M059J (cell line): ENCODE measurements at places on chromosomes 1 and 21. TPM values are rescaled to one million over a fixed set of nuclear protein-coding genes. Genes with fewer than 3 reads are reported as not detected.

Gene HES2
- total RNA-seq, result 0.47 and 1.0 TPM in 2 replicates

Gene GCSAML
- total RNA-seq, result 0.42 and 0.84 TPM in 2 replicates

- DNase-seq, result no peak
Observed at GRCh38 chr1:31595836-31596736, 19.8 kb downstream of the TINAGL1 start.

GRCh38 chr1:116157096-116157495 is 45.9 kb downstream of the MAB21L3 start:
- DNase-seq, result no peak

- DNase-seq, result no peak
Observed at GRCh38 chr1:96730574-96731298, 9.2 kb downstream of the PTBP2 start.

Gene SH2D1B
- total RNA-seq, result 0.05 and 0.71 TPM in 2 replicates

- DNase-seq, result no peak
Observed at GRCh38 chr21:43892984-43893535, 28.0 kb downstream of the AGPAT3 start.

DNA sequence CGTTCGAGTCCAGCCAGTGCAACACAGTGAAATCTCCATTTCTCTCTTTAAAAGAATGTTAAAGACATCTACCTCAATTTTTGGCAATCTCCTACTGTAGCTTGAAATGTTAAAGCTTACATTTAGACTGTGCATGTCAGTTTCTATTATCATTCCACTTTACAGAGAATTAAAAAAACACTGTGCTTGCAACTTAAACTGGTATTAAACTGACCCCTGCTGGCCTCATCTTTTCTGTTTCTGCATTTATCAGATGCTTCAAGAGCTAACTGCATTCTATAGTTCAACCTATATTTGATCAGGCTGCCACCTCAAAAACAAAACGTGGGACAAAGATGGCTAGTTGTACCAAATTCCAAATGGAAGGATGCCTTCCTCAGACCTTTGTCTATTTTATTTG is 226.5 kb downstream of the SMYD3 start:
- DNase-seq, result peak; percentile 34

- DNase-seq, result no peak
Observed at GRCh38 chr1:175477248-175477647, 266.1 kb downstream of the TNR start.

Gene CSF1
- total RNA-seq, result 92.8 and 118 TPM in 2 replicates

GRCh38 chr1:32150847-32151246 is 28.6 kb upstream of the TXLNA start:
- peak; percentile 53 for DNase-seq

- peak; percentile 30 for DNase-seq
Observed at GRCh38 chr1:205920861-205921569, 22.2 kb downstream of the SLC26A9 start.

- DNase-seq, result no peak
Observed at GRCh38 chr1:41503538-41504113, 19.1 kb upstream of the EDN2 start.

- DNase-seq, result peak; percentile 93
Observed at GRCh38 chr1:25904943-25905679, 1.1 kb downstream of the STMN1 start.

- DNase-seq, result no peak
Observed at GRCh38 chr1:183121609-183122008, 64.5 kb upstream of the LAMC2 start.

GRCh38 chr1:245332513-245332912 is 177.7 kb downstream of the KIF26B start:
- DNase-seq, result peak; percentile 12

DNA sequence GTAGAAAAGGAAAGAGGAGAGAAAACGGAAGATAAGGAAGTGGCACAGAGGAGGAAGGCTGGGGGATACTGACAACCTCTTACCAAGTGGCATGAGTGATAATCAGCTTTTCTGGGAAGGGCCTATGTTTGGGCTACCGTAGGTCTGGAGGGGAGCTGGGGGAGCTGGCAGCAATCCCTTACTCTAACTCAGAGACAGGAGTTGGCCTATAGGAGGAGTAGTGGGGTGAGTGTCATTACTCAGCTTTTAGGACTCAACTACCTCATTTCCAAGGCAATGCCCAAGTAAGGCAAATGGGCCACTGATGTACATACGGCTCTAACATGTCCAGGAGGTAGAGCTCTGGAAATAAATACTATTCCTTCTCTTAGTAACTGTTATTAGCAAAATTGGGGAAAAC is 48.7 kb upstream of the DMRTA2 start:
- DNase-seq, result no peak

DNA sequence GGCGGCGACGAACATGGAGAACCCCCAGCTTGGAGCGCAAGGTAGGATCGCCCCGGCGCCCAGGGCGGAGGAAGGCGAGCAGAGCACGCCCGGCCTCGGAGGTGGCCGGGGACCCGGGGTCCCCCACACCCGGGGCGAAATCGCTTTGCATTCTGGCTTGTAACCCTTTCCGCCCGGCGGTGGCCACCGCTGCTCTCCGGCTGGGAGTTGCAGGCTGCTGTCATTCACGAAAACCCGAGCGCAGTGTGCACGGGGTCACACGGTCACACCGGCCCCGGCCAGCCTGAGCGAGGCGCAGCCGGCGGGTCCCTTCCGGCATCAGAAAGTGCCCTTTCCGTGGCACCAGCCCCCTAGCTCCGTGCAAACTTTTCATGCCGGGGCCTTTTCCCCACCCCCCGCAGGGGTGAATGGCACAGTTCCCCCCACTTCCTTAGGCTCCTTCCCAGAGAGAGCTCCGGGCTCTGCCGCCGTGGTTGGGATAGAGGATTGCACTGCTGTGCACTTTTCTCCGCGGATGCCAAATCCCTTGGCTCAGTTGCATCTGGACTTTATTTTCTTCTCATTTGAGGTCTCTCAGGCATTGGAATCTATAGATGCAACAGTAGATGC is 802 bp downstream of the KAZN start:
- peak; percentile 22 for DNase-seq

Gene ZNF697
- total RNA-seq, result 2.2 and 5.2 TPM in 2 replicates

DNA sequence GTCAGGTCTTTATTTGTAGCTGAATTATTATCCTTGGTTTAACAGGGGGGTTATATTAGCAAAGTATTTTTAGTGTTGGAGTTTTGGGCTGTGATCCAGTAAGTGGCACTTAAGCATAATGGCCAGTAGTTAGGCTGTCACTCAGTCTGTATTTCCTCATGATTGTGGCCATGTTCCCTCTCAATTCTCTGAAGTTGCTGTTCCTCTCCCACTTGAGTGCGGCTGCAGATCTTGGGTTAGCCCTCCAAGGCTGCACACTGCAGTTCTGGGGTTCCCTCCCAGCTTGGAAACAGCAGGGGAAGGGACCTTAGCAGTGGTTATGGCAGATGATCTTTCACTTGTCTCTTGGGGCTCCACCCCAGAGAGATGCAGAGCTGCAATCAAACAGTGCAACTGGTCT is 23.2 kb upstream of the DENND1B start:
- no peak for DNase-seq
